ENCODE measurements at places on chromosomes 16 and 17. TPM values are rescaled to one million over a fixed set of nuclear protein-coding genes. Genes with fewer than 3 reads are reported as not detected.
A peak's percentile ranks its signal among the peaks of the same experiment; 100 is the strongest.

DNA sequence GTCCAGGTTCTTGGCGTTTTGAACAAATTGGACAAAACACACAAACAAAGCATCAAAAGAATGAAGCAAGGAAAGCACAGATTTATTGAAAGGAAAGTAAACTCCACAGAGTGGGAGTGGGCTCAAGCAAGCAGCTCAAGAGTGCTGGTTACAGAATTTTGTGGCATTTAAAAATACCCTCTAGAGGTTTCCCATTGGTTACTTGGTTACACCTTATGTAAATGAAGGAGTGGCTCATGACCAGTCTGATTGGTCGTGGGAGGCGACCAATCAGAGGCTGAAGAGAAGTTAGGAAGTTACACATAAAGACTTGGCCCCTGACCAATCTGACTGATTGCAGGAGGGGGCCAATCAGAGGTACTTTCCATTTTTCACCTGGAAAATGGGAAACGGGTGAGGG, 1373.8 kb upstream of the GOT2 start:
- no peaks in the 10 kb centered on the region for H3K27me3 ChIP-seq
- no peak for DNase-seq
- no peaks in the 10 kb centered on the region for H3K4me1 ChIP-seq
- H3K4me3 ChIP-seq, result no peak overlapping the region
- no peak overlapping the region for H3K27ac ChIP-seq

DNA sequence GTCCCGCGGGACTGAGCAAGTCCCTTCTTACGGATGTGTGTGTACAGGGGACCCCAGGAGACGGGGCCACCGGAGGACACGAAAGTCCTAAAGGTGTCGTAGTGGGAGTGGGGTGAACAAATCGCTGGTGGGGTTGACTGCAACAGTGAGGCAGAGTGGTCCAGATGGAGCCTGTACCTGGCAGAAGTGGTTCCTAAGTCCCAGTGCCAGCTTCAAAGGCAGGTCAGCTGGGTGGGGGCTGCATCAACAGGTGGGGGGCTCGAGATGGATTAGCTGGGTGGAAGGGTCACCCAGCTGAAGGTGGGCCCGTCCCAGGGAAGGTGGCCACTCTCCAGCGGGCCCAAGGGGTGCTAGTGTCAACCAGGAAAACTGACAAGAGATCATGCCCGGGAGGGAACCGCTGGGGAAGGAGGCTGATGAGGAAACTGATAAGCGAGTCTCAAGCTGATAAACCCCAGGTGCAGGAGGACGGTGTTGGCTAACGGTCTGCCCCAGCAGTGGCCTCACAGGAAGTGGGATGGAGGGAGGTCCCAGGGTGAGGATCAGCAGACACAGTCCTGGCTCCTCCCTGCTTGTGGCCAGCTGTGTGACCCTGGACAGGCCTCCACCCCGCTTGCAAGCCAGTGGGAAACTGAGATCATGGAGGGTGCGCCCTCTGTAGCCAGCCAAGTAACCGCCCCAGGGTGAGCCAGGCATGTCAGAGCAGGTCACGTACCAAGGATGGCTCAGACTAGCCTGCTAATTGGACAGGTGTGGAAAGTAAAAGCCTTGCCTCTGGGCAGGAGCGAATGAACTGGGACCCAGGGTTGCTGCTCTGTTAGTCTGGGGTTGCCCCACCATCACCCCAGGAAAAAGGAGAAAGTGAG, 1.0 kb downstream of the ORAI3 start:
- no peaks in the 10 kb centered on the region for H3K36me3 ChIP-seq
- peaks cover 12% of the 10 kb centered on the region for H3K4me1 ChIP-seq
- H3K27me3 ChIP-seq, result no peaks in the 10 kb centered on the region
- peak; percentile 90 for DNase-seq
- peak overlapping the region; percentile 90 for H3K4me3 ChIP-seq

GRCh38 chr16:24995033-24995432, 20.1 kb downstream of the ARHGAP17 start:
- H3K4me1 ChIP-seq, result peaks cover 19% of the 10 kb centered on the region
- peak overlapping the region; percentile 24 for H3K27ac ChIP-seq
- DNase-seq, result no peak
- no peak overlapping the region for H3K4me3 ChIP-seq
- no peaks in the 10 kb centered on the region for H3K27me3 ChIP-seq

DNA sequence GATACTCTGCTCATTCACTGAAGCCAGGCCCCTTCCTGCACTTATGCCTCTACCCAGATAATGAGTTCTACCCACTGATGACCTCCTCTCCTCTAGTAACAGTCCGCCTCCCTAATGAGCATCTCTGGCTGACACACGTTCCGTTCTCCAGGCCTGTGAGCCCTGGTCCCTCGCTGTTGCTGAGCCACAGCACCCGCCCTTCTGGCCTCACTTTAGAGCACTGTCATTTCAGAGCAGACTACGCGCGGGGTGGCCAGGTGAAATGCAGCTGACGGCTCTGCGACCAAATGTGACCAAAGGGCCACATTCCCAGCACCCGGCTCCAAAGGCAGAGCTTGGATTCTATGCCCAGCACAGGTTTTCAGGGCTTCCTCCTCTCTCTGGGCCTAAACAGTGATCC, 13.8 kb downstream of the PSMD3 start:
- no peaks in the 10 kb centered on the region for H3K27me3 ChIP-seq
- H3K27ac ChIP-seq, result no peak overlapping the region
- H3K4me3 ChIP-seq, result no peak overlapping the region
- peaks cover 29% of the 10 kb centered on the region for H3K36me3 ChIP-seq
- no peak for DNase-seq
- H3K4me1 ChIP-seq, result no peaks in the 10 kb centered on the region

GRCh38 chr17:48062273-48062672, 14.1 kb downstream of the NFE2L1 start:
- no peak for DNase-seq
- H3K4me1 ChIP-seq, result no peaks in the 10 kb centered on the region
- H3K27ac ChIP-seq, result no peak overlapping the region
- H3K4me3 ChIP-seq, result no peak overlapping the region
- no peaks in the 10 kb centered on the region for H3K27me3 ChIP-seq

GRCh38 chr17:68733241-68734176, 132.3 kb upstream of the FAM20A start:
- no peak for DNase-seq
- H3K27me3 ChIP-seq, result no peaks in the 10 kb centered on the region
- H3K36me3 ChIP-seq, result no peaks in the 10 kb centered on the region
- no peak overlapping the region for H3K27ac ChIP-seq
- H3K4me3 ChIP-seq, result no peak overlapping the region

- H3K27me3 ChIP-seq, result no peaks in the 10 kb centered on the region
- H3K27ac ChIP-seq, result no peak overlapping the region
- DNase-seq, result no peak
- peaks cover 4% of the 10 kb centered on the region for H3K4me1 ChIP-seq
- H3K36me3 ChIP-seq, result no peaks in the 10 kb centered on the region
- no peak overlapping the region for H3K4me3 ChIP-seq
Observed at GRCh38 chr17:1744551-1745512, 2.2 kb downstream of the SERPINF2 start.

GRCh38 chr16:66750279-66751052, 943 bp downstream of the DYNC1LI2 start:
- H3K36me3 ChIP-seq, result no peaks in the 10 kb centered on the region
- DNase-seq, result peak; percentile 25
- peak overlapping the region; percentile 99 for H3K4me3 ChIP-seq
- H3K4me1 ChIP-seq, result peaks cover 10% of the 10 kb centered on the region
- peak overlapping the region; percentile 80 for H3K27ac ChIP-seq

GRCh38 chr17:63696381-63696961, 3.5 kb downstream of the LIMD2 start:
- no peaks in the 10 kb centered on the region for H3K4me1 ChIP-seq
- DNase-seq, result no peak
- H3K4me3 ChIP-seq, result no peak overlapping the region
- peaks cover 7% of the 10 kb centered on the region for H3K27me3 ChIP-seq
- H3K36me3 ChIP-seq, result no peaks in the 10 kb centered on the region

- no peaks in the 10 kb centered on the region for H3K36me3 ChIP-seq
- DNase-seq, result no peak
- no peak overlapping the region for H3K27ac ChIP-seq
- no peak overlapping the region for H3K4me3 ChIP-seq
Observed at GRCh38 chr17:80080081-80080480, 21.3 kb upstream of the GAA start.

- no peaks in the 10 kb centered on the region for H3K27me3 ChIP-seq
- no peak overlapping the region for H3K4me3 ChIP-seq
- no peaks in the 10 kb centered on the region for H3K36me3 ChIP-seq
- no peaks in the 10 kb centered on the region for H3K4me1 ChIP-seq
Observed at GRCh38 chr17:57006040-57006439, 28.1 kb downstream of the SCPEP1 start.

GRCh38 chr16:253833-254232, 19.2 kb downstream of the FAM234A start:
- no peaks in the 10 kb centered on the region for H3K27me3 ChIP-seq
- no peak overlapping the region for H3K4me3 ChIP-seq
- peak overlapping the region; percentile 39 for H3K27ac ChIP-seq
- H3K4me1 ChIP-seq, result peaks cover 9% of the 10 kb centered on the region
- H3K36me3 ChIP-seq, result no peaks in the 10 kb centered on the region

- H3K27ac ChIP-seq, result no peak overlapping the region
- H3K36me3 ChIP-seq, result no peaks in the 10 kb centered on the region
- H3K4me3 ChIP-seq, result no peak overlapping the region
- H3K27me3 ChIP-seq, result no peaks in the 10 kb centered on the region
- no peak for DNase-seq
Observed at GRCh38 chr16:19328364-19328763, 42.8 kb downstream of the CLEC19A start.

GRCh38 chr17:27320222-27320560, 26.3 kb downstream of the WSB1 start:
- H3K27me3 ChIP-seq, result no peaks in the 10 kb centered on the region
- H3K36me3 ChIP-seq, result no peaks in the 10 kb centered on the region
- no peak for DNase-seq
- peaks cover 12% of the 10 kb centered on the region for H3K4me1 ChIP-seq

- no peak overlapping the region for H3K27ac ChIP-seq
- H3K36me3 ChIP-seq, result peaks cover 57% of the 10 kb centered on the region
- H3K4me3 ChIP-seq, result no peak overlapping the region
Observed at GRCh38 chr17:80364091-80364691, 50.8 kb upstream of the ENDOV start.

- H3K4me1 ChIP-seq, result no peaks in the 10 kb centered on the region
- no peaks in the 10 kb centered on the region for H3K36me3 ChIP-seq
- H3K27me3 ChIP-seq, result no peaks in the 10 kb centered on the region
- H3K27ac ChIP-seq, result no peak overlapping the region
- no peak overlapping the region for H3K4me3 ChIP-seq
- no peak for DNase-seq
Observed at GRCh38 chr17:64439956-64440355, 9.0 kb upstream of the MILR1 start.

GRCh38 chr17:21573961-21574610, 118.2 kb upstream of the KCNJ18 start:
- no peaks in the 10 kb centered on the region for H3K27me3 ChIP-seq
- no peaks in the 10 kb centered on the region for H3K4me1 ChIP-seq
- peak overlapping the region; percentile 30 for H3K4me3 ChIP-seq
- DNase-seq, result peak; percentile 54

DNA sequence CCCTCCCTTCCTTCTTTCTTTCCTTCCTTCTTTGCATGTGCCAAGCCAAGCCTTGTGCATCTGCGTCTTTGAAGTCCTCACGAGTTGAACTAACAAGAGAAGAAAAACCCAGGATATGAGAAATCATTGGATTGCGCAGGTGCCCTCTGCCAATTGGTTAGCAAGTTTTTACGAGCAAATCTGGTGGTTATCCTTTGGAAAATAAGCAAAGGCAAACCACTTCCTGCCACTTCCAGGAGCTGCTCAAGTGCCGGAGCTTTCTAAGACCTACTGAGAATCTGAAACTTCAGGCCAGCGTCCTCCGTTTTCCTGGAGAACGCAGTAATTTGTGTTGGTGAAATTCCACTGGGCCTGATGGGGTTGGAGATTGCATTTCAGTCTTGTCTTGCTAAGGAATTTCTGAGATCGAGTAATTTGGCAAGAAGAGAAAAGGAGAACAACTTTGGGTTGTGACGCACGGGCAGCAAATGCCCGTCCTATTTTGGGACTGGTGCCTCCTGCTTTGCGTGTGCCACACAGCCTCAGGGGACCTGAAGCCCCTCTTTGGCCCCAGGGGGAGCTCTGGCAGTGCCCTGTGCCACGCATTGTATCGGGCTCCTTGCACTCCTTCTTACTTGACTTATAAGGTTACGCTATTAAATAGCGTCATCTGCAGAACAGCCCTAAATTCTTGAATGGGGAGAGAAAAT, 56.4 kb downstream of the CMIP start:
- no peaks in the 10 kb centered on the region for H3K27me3 ChIP-seq
- H3K27ac ChIP-seq, result peak overlapping the region; percentile 12
- H3K4me1 ChIP-seq, result peaks cover 12% of the 10 kb centered on the region
- DNase-seq, result no peak

GRCh38 chr17:1273492-1274244, 3.4 kb downstream of the BHLHA9 start:
- no peak overlapping the region for H3K4me3 ChIP-seq
- H3K36me3 ChIP-seq, result no peaks in the 10 kb centered on the region
- H3K4me1 ChIP-seq, result peaks cover 6% of the 10 kb centered on the region

GRCh38 chr16:56228476-56228875, 37.2 kb downstream of the GNAO1 start:
- no peak overlapping the region for H3K4me3 ChIP-seq
- no peaks in the 10 kb centered on the region for H3K36me3 ChIP-seq
- no peak for DNase-seq
- H3K27ac ChIP-seq, result no peak overlapping the region
- no peaks in the 10 kb centered on the region for H3K4me1 ChIP-seq
- no peaks in the 10 kb centered on the region for H3K27me3 ChIP-seq

DNA sequence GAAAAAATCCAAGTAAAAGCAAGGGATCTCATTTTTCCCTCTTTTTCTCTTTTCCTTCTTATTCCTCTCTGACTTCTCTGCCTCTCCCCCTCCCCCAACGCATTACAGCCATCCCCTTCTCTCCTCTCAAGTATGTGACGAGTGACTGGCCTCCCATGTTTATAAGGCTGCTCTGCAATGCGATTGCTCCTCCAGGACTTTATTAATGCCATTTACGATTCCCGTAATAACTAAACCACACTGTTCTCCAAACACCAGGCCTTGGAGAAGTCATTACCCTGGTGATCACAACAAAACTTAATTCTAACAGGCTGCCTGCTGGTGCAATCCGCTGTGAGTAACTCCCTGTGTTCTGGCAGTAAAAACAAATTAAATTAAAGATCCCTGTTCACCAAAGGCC, 88.8 kb downstream of the HS3ST3B1 start:
- DNase-seq, result no peak
- H3K27ac ChIP-seq, result no peak overlapping the region
- no peak overlapping the region for H3K4me3 ChIP-seq
- no peaks in the 10 kb centered on the region for H3K27me3 ChIP-seq

The NUBP1 gene
- 28.4 TPM for total RNA-seq

The BIRC5 gene
- 77.1 TPM for total RNA-seq

The WSCD1 gene
- 22.3 TPM for total RNA-seq

The KRTAP3-2 gene
- not detected for total RNA-seq

The MYH8 gene
- not detected for total RNA-seq

The OR1F1 gene
- total RNA-seq, result not detected

The NOXO1 gene
- total RNA-seq, result 43.9 TPM

The SGF29 gene
- total RNA-seq, result 19.3 TPM

The ITGB3 gene
- 1.9 TPM for total RNA-seq

The LRRC36 gene
- total RNA-seq, result 1.1 TPM

The ACSM3 gene
- total RNA-seq, result 34.9 TPM

Measured in colonic mucosa (tissue), 4 donors.